ENCODE measurements at places on chromosomes 5 and 9. TPM values are rescaled to one million over a fixed set of nuclear protein-coding genes. Genes with fewer than 3 reads are reported as not detected.

CYFIP2 gene
- 142 TPM for polyA plus RNA-seq

EFNA5 gene
- polyA plus RNA-seq = 30.3 TPM

RASGEF1C gene
- polyA plus RNA-seq = 0.57 TPM

SPINK13 gene
- 0.49 TPM for polyA plus RNA-seq

TXNDC8 gene
- polyA plus RNA-seq = not detected

SAXO1 gene
- 0.09 TPM for polyA plus RNA-seq

ACOT12 gene
- 0.53 TPM for polyA plus RNA-seq

ANKRD34B gene
- polyA plus RNA-seq = 1.2 TPM

PCDHB16 gene
- 5.1 TPM for polyA plus RNA-seq

ANKRD31 gene
- 0.70 TPM for polyA plus RNA-seq

DNA sequence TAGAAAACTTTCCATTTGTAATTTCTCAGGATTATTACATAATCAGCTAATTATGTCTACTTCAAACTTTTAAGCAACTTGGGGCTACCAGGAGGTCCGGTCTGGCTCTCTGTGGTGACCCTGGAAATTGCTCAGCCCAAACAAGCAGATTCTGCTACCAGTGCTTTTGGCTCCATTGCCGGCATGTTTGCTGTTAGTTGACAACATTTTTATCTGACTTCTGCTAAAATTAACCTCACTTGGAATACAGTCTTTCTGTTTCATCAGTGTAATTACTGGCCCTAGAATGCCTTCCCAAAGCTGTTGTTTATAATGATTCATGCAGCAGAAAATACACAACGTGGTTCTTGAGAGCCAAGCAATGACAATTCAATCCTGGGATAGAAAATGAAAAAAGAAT lies 38.5 kb upstream of the FAM81B start:
- no peak for DNase-seq

DNA sequence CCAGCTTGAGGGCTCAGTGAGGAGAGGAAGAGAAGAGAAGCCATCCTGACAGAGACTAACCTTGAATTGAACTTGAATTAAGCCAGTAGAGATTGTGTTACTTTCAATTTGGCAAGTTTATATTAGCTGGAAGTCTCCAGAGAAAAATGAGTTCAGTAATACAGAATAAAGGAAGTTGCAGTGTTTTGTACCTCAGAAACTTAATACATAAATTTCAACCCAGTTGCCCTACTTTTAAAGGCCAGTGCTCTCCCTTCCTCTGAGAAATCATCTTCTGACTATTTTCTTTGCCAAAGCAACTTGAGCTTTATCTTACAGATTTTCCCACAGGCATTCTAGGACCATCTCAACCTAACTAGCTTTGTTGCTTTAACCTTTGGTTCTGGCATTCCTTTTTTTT lies 231.0 kb upstream of the GAS1 start:
- no peak for DNase-seq

DNA sequence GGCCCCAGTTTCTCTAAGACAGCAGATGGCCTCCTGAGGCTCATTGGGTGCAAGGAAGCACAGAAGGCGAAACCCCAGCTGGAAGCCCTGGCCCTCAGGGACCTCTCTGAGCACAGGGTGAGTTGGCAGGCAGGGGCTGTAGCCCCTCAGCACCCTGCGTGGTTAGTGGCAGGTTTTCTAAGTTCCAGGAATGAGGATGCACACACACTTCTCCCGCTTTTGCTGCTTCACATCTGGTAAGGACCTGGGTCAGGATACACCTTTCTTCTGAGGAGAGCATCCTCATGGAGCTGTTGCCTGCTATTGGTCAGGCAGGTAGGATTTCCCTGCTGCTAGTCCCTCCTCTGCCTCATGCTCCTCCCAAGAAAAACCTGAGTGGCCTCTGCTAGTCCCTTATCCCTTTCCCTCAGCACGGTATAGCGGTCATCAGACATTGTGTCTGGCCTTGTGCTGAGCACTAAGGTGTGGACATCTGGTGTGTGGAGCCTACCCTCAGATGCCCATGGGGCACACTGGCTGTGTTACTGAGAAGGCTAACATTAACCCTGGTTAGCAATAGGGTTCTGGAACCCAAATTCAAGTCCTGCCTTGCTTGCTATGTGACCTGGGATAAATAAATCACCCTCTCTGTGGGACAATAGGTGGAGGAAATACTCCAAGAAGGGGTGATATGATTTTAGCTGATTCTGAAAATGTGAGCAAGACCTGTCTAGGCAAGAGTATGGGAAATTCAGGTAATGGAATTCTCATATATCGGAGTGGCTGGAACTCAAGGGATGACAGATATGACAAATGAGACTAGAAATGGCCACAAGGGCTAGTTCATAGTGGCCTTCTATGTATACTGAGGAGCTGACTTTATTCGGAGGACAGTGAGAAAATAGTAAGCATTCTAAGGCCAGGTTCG lies 1.6 kb downstream of the SLC22A4 start:
- DNase-seq = no peak

DNA sequence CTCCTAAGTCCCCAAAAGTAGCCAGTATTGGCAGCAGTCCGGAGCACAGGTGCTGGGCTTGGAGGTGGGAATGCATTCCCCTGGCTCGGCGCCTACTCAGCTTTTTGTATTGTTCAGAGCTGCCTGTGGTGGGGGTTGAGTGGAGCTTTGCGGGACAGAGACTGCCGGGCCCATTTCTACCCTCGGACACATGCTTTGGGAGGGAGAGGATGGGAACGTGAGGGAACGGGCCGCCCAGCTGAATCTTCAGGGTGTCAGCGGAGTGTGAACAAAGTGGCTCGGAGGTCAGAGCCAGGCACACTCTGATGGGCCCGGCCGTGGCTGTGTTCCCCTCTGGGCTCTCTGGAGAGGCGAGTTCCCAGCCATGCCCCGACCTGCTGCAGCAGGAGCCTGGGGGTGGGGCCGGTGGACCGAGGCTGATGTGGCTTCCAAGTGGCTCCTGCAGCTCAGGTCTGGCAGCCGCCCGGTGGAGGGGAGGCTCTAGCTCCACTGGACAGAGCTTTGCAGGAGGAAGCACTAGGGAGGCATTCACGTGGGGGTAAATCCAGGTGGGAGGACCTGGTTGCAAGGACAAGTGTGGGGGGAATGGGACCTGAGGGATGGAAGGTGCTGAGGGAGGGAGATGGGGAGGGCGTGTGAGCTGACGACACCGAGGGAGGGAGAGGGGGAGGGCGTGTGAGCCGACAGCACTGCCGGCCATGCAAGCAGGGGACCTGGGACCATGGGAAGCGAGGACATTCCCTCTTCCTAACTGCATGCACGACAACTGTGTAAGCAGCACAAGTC lies 31.1 kb upstream of the SLC6A3 start:
- no peak for DNase-seq

DNA sequence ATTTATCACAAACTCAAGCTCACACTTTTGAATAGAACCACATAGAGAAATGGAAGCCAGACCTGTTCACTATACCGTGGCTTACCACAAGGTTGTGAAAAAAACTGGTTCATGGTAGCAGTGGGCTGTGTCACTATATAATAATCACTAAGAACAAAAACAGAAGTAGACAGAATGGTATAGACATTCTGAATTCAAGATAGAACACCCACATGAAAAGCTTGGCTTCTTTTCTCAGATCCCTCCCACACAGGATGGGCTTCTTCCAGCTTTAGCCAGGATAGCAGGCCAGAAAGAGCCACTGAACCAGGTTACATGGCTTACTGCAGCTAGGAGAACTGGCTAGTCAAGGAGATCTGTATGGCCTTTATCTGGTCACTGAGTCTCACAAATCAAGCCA lies 6.1 kb upstream of the NRG2 start:
- DNase-seq = no peak

DNA sequence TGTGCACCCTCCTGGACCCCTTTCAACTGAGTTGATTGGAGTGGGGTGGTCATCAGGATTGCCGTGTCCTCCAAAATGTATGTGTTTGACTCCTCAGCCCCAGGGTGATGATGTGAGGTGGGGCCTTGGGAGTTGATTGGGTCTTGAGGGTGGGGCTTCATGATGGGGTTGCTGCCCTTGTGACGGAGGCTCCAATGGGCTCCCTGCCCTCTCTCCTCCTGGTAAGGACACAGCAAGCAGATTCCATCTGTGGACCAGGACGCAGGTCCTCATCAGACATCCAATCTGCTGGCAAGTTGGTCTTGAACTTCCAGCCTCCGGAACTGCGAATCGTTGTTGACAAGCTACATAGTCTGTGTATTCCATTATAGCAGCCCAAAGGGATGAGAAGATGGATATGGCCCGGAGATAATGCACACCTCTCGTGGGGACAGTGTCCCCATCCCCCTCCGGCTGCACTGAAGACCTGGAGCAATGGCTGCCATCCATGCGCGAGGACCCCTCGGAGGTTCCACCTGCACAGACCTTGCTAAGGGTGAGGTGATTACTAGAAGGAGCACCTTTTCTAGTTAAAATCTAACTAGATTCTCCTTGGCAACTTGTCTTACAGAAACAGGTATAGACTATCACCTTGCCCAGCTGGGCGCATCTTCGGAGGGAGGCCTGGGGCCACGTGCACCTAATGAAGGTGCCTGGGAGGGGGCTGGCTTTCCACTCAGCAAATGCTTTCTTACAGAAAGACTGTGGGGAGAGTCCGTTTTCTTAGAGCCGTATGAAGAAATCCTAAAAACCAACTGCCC lies 75.7 kb upstream of the IRX4 start:
- DNase-seq = no peak

GRCh38 chr9:125593581-125594222 lies 113.3 kb downstream of the MAPKAP1 start:
- no peak for DNase-seq

GRCh38 chr9:92973700-92974099 lies 26.4 kb downstream of the FGD3 start:
- DNase-seq = no peak

DNA sequence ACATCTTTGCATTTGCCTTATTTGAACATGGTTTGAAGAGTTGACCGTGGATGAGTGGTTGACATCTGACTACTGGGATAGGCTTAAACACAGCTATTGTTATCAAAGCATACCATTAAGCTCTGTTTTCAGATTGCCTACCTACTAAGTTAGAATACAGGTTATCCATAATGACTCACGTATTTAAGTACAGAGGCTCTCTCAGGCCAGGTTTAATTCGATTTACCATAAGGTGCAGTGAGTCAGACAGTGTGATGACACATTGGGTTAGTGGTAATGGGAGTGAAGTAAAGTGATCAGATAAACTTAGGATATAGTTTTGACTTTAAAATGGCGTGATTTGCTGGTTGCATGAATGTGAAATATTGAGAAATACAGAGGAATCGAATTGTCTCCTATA lies 732.0 kb upstream of the CTNND2 start:
- no peak for DNase-seq

- DNase-seq = peak; percentile 77
Measured at GRCh38 chr9:121650217-121651007, 1.0 kb upstream of the DAB2IP start.

DNA sequence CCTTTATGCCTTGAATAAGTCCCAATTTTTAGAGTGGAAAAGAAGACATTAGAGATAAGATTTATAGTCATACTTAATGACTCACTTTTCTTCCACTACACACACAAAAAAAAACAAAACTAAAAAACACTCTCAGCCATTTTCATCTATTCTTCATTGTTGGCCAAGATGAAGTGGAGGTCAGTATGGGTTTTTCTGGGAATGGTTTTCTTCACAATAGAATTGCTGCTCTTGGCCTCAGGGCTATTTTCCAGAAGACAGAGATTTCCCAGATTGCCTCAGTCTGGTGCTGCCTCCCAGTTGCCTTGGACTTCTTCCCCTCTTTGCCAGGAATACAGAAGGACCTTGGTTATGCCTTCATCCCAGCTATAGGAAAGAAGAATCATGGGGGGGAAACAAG lies 463.7 kb downstream of the TMEM232 start:
- no peak for DNase-seq

GRCh38 chr5:16450163-16450562 lies 15.4 kb downstream of the ZNF622 start:
- DNase-seq = no peak

DNA sequence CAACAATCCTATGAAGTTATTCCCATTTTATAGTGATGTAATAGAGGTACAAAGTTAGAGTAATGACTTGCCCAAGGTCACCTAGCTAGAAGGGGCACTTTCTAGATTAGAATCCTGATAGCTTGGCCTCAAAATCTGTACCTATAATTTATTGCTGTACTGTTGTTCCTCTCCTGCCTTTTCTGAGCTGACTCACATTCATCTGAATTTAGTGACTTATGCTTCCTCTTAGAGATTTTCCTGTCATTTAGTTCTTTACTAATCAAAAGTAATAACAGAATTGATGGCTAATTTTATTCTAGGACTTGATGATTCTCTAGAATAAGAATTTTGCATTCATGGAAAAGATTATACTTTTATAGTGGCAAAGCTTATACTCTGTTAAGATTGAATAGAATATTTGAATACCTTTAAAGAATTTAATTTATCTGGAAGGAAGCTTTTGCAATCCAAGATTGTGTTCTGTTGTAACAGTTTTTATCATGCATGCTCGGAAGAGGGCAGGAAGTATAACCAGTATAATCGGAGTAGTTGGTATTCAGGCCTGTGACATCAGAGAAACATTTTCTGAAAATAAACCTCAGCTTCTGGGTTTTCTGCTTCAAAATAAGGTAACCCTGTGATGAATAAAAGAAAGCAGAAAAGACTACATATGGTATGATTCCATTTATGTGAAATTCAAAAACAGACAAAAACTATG lies 21.3 kb downstream of the CYSTM1 start:
- DNase-seq = no peak

DNA sequence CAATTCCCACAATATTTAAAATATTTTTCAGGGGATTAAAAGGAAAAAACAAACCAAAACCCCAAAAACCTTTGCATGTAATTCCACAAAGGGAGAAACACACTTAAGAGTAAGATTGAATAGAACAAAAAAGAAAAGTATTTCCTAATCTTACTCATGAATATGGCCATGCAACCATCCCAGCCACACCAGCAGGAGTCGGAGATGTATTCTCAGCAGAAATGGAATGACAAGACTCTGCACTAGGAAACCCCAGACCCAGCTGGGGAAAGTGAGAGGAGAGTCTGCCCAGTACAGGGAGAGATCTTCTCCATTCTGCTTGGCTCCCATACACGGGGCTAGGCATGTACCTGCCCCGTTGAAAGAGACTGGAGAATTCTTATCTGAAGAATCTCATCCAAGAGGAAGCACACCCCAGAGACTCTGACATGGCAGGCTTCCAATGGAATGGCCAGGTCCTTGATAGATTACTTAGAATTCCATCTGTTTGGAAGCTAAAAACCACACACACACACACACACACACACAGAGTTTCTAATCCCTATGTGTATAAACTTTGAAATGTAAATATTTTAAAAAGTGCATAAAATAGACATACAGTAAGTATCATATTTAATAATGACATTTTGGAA lies 118.8 kb downstream of the GADD45G start:
- no peak for DNase-seq

All from renal cortex interstitium (tissue), 15 donors.